ENCODE measurements at places on chromosomes 2 and 18. TPM values are rescaled to one million over a fixed set of nuclear protein-coding genes. Genes with fewer than 3 reads are reported as not detected.

DNA sequence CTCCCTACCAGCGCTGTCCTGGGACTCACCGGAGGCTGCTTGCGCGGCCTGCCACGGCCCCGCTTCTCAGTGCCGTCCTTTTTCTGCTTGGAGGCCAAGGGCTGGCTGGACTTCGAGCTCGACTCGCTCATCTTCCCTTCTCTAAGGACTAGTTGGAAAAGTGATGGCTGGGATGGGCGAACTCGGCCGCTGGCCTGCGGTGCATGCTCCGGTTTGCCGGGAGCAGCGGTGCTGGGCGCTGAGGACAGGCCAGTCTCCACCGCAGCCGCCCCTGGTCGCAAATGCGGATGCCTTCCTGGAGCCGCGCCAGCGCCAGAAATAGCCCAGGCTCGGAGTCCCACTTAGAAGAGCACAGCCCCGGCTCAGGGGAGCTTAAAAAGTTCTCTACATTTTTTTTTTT, 3.1 kb downstream of the C2orf81 start:
- no peak for DNase-seq

- DNase-seq = no peak
Measured at GRCh38 chr18:26056291-26056690, 34.1 kb downstream of the SS18 start.

DNA sequence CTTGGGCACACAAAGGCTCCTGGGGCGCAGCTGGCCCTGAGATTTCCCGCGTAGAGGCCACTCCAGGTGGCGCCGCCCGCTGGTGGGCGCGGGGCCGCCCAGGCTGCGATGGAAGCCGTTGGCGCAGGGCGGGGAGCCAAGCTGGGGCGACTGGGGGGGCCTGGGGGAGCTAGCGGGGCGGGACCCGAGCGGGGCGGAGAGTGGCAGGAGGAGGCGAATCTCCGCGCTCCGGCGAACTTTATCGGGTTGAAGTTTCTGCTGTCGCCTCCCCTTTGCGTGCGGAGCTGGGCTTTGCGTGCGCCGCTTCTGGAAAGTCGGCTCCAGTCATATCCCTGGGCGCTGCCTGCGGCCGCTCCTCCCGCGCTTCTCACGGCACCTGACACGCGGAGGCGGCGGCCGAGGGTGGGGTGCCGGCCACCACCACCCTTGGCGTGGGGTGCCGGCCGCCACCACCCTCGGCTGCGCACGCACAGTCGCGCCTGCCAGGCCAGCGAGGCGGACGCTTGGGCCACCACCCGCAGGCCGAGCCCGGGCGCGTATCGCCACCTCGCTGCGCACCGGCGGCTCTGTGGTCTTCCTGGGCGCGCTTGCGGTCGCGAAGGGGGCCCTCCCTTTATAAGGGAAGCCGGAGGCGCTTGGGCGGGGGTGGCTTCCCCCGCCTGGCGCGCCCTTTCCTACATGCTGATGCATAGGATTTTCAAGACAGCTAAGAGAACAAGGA, 919 bp upstream of the CYP1B1 start:
- DNase-seq = no peak

- peak; percentile 16 for DNase-seq
Measured at GRCh38 chr2:180075870-180076269, 68.8 kb upstream of the CWC22 start.

- DNase-seq = no peak
Measured at GRCh38 chr2:126930970-126931590, 32.4 kb downstream of the TEX51 start.

GRCh38 chr2:110114831-110115255, 779 bp downstream of the MALL start:
- DNase-seq = no peak

DNA sequence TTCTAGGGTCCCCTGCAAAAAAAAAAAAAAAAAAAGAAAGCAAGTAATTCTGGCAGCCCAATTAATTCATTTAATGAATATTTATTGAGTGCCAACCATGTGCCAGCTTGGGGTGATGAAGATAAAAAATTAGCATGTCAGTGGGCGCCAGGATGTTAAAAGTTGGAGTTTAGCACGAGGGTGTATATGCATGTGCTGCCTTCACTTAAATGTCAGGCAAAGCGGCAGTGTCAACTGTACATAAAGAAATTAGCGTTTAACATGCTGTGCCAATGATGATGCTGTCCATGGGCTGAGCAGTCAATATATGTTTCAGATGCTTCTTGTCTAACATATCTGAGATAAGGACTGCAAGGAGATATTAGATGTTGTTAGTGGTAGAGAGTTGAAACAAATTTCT, 49.5 kb downstream of the ASAP2 start:
- no peak for DNase-seq

GRCh38 chr2:118527571-118527970, 319.9 kb downstream of the EN1 start:
- no peak for DNase-seq

The GNLY gene
- total RNA-seq = not detected

The NLRC4 gene
- 0.62 TPM for total RNA-seq

The AQP12B gene
- not detected for total RNA-seq

The LIMS4 gene
- 0.31 TPM for total RNA-seq

The BCL11A gene
- total RNA-seq = 128 TPM
